ENCODE measurements at places on chromosomes 2 and 18.

DNA sequence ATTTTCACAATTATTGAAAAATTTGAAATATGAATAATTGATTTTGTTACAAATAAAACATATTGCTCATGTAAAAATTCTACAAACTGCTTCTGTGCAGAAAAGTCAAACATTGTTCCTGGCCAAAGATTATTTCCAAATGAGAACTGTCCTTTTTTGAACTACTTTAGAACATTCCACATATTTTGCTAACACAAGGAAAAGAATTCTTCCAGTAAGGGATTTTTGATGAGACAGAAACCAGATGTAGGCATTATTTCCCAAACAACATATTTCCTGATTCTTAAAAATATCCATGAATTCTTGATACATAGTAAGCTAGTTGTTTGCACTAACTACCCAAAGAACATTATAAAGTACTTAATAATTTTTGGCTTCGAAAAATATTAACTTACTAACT lies 715.2 kb downstream of the CCDC85A start:
- no peak overlapping the region for H3K4me3 ChIP-seq
- H3K27ac ChIP-seq: no peak overlapping the region
- H3K4me1 ChIP-seq: no peaks in the 10 kb centered on the region
- no peaks in the 10 kb centered on the region for H3K27me3 ChIP-seq

GRCh38 chr2:20652141-20652540 lies 1.2 kb upstream of the HS1BP3 start:
- peaks cover 4% of the 10 kb centered on the region for H3K4me1 ChIP-seq
- H3K27me3 ChIP-seq: peaks cover 1% of the 10 kb centered on the region
- H3K27ac ChIP-seq: no peak overlapping the region
- H3K4me3 ChIP-seq: no peak overlapping the region

GRCh38 chr2:240240781-240241180 lies 100.3 kb upstream of the OTOS start:
- no peak for DNase-seq
- no peaks in the 10 kb centered on the region for H3K36me3 ChIP-seq
- H3K27ac ChIP-seq: no peak overlapping the region
- no peaks in the 10 kb centered on the region for H3K27me3 ChIP-seq
- H3K4me1 ChIP-seq: no peaks in the 10 kb centered on the region

- H3K27ac ChIP-seq: peak overlapping the region; percentile 24
- peaks cover 10% of the 10 kb centered on the region for H3K4me1 ChIP-seq
- no peak overlapping the region for H3K4me3 ChIP-seq
- H3K36me3 ChIP-seq: peaks cover 4% of the 10 kb centered on the region
- DNase-seq: no peak
Measured at GRCh38 chr18:41972067-41972925, 17.3 kb downstream of the PIK3C3 start.

DNA sequence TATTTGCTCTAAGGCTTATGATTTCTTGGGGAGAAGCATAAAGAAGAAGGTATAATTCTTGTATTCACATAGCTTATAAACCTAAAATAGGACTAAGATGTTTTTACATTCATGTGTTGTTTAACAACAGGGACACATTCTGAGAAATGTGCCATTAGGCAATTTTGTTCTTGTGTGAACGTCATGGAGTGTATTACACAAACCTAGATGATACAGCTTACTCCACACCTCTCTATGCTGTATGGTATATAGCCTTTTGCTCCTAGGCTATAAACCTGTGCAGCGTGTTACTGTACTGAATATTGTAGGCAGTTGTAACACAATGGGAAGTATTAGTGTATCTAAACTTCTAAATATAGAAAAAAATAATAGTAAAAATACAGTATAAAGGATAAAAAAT lies 92.1 kb downstream of the PHLPP1 start:
- no peaks in the 10 kb centered on the region for H3K4me1 ChIP-seq
- H3K4me3 ChIP-seq: no peak overlapping the region
- no peak for DNase-seq
- H3K27me3 ChIP-seq: no peaks in the 10 kb centered on the region
- H3K27ac ChIP-seq: no peak overlapping the region

DNA sequence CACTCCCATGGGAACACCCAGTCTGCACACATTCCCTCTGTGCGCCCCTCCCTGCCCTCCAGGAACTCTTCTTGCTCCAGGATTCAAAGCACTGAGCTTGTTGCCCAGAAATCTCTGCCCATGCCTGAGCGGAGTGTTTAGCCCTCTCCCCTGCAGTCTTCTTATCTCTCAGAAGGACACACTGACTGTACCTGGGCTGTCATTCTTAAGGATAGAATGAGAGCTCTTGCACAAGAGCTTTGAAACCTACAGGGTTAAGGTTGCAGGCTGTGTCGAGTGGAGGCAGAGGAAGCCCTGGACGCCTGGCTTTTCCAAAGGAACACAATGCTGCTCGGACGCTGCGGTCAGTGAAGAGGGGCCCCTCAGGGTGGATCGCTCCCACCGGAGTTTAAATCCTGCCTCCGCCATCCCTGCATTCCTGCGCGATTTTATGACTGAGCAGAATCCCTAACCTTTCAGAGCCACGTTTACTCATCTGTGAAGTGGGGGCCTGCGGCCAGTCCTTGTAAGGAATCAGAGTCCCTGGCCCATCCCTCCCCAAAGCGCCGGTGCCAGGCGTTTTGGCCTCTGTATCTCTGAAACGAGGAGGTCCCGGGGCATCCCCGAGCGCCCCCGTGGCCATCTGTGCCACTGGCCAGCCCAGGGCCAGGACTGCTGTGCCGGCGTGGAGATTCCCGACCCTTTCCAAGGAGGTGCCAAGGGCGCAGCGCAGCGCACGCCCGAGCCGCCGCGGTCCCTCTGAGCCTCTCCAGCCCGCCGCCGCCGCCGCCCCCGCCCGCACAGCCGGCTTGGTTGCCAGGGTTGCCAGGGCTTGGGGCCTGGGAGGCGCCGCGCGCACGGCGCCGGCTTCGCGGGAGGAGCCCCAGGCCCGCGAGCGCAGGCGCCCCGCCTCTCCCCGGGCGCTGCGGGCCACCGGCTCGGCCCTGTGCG lies 58.9 kb downstream of the FAM168B start:
- H3K27me3 ChIP-seq: peaks cover 2% of the 10 kb centered on the region
- no peak overlapping the region for H3K27ac ChIP-seq
- H3K4me3 ChIP-seq: no peak overlapping the region

DNA sequence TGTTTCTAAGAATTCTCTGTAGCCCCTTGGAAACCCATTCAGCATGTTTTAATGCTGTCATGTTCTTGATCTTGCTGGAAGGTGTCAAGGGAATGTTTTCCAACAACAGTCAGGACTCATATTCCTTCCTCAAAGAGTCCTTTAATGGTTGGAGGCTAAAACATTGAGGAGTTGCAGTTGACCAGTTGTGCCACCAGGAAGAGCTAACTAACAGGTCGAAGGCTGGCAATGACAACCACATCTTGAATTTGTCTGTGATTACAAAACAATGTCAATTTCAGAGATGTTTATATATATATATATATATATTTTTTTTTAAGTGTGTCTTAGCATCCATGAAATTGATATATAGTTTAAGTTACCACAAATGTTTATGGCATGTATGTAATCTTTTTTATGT lies 151.5 kb downstream of the INO80D start:
- H3K36me3 ChIP-seq: no peaks in the 10 kb centered on the region
- no peaks in the 10 kb centered on the region for H3K27me3 ChIP-seq
- no peak overlapping the region for H3K4me3 ChIP-seq
- H3K4me1 ChIP-seq: no peaks in the 10 kb centered on the region

DNA sequence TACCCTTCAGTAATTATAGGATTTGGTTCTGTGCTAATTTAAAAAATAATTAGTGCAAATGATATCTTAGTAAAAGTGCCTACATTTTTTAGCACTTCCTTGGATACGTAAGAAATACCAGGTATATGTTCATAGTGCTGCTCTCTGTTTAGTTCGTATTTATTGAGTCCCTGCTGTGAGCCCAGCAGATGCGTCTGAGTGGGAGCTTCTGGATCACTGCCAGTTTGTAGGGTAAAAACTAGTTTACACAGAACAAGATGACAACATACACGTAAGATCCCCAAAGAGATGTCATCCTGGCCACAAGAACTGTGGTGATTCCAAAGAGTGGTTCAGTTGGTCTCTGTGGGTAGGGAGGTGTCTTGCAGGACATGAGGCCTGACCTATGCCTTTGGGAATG lies 103.2 kb downstream of the CTIF start:
- H3K27me3 ChIP-seq: no peaks in the 10 kb centered on the region
- H3K36me3 ChIP-seq: no peaks in the 10 kb centered on the region
- H3K4me3 ChIP-seq: no peak overlapping the region
- no peak overlapping the region for H3K27ac ChIP-seq
